ENCODE measurements at places on chromosomes 7 and 10.

- no peak for DNase-seq
Observed at GRCh38 chr10:29648114-29648982, 13.6 kb upstream of the SVIL start.

DNA sequence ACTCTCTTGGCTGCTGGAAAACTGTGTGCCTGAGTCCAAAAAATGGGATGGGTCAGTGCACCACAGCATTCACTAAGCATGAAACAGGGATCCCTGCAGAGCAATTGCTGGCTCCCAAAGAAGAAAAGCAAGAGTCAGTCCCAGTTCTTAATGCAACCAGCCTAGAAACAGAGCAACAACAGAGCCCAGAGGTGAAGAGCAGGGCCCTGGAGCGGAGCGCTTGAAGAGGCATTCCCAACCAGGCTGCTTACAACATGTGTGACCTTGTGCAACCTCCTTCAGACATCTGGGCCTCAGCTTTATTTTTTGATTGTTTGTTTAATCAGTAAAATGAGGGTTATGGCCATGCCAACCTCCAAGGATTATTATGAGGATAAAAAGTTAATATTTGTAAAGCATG lies 543.7 kb upstream of the COBL start:
- DNase-seq = no peak

DNA sequence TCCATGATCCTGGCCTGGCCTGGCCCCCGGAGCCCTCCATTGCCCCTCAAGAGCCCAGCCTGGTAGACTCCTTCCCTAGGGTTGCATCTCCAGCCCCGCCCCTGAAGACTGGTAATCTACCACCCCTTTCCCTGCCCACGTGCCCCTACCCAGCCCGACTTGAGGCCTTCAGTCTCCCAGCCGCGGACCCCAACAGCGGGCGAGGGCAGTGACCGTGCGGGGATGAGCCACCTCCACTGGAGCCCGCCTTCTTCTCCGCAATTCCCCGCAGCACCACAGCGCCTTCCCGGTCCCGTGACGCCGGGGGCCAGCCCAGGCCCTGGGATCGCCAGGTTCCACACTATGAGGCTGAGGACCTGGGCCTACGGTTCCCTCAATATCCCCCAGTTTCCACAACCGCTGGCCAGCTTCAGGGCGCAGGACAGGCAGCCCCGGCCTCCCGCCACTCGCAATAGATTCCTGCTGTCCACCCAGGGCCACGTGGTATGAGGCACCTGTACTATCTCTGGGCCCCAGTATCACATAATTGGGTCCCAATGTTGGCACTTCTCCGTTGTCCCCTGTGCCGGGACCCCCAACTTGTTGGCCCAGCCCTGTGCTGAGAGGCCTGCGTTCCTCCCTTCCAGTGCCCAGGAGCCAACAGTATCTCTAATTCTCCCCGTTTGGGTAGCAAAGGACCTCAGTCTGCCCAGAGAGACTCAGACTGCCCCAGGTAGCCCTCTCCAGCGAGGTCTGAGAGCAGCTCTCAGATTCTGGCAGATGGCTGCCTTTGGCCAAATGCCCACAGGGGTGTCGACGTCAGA lies 1.1 kb upstream of the GPRIN2 start:
- DNase-seq = no peak

DNA sequence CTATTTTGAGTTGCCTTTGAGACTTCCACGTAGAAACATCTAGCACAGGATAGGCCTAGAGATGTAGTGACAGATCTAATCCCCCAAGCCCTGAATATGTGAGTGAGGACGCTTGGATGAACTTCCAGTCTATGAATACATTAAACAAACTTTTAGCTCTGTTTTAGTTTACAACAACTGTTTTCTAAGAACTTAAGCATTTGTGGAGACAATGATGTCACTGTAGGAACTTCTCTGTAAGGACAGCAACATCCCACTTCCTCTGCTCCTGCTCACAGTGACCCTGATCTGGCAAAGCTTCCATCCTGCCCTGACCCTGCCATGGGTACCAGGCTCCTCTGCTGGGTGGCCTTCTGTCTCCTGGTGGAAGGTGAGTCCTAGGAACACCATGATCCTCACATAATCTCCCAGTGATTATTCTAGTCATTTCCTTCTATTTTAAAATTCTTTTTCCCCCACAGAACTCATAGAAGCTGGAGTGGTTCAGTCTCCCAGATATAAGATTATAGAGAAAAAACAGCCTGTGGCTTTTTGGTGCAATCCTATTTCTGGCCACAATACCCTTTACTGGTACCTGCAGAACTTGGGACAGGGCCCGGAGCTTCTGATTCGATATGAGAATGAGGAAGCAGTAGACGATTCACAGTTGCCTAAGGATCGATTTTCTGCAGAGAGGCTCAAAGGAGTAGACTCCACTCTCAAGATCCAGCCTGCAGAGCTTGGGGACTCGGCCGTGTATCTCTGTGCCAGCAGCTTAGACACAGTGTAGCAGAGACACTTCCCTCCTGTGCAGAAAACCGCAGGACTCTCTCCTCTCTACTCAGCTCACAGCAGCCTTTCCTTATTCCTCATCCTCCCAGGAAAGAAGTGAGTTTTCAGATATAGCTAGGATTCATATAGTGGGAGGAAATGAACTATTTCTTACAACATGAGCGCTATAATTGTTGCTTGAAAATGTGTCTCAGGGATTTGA lies 194.4 kb upstream of the PRSS1 start:
- DNase-seq = no peak

DNA sequence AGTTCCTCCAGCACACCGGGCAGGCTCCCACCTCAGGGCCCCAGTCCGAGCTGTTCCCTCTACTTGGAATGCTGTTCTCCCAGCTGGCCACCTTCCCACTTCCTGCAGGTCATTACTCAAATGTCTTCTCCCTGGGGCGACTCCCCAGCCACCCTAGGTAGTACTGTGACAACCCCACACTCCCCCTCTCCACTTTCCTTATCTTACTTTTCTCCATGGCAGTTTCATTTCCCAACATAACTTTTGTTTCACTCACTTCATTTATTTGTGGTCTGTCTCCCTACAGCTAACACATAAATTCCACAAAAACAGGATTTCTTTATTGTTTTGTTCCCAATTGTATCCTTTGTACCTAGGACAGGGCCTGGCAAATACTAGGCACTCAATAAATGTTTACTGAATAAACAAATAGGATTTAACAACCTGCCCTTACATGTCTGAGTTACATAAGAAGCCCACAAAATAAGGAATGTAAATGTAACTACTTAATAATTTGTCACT lies 76.5 kb downstream of the JAZF1 start:
- no peak for DNase-seq

GRCh38 chr7:14398526-14398925 lies 409.1 kb upstream of the ETV1 start:
- no peak for DNase-seq

DNA sequence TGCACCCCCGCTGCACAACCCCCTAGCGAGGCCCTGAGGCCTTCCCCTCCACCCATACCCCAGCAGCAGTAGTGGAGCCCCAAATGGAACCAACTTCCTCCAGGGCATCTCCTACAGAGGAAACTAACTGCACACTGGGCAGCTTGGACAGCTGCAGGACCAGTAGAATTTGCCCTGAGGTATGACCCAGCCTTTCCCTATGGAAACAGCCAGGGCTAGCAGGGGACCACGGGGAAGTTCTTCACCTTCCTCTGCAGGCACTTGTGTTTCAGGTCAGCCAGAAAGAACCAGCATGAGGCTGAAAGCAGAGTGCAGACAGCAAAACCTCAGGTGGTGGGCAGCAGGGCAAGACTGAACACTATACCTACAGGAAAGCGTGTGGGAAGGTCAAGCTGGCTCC lies 5.7 kb upstream of the EEPD1 start:
- no peak for DNase-seq

DNA sequence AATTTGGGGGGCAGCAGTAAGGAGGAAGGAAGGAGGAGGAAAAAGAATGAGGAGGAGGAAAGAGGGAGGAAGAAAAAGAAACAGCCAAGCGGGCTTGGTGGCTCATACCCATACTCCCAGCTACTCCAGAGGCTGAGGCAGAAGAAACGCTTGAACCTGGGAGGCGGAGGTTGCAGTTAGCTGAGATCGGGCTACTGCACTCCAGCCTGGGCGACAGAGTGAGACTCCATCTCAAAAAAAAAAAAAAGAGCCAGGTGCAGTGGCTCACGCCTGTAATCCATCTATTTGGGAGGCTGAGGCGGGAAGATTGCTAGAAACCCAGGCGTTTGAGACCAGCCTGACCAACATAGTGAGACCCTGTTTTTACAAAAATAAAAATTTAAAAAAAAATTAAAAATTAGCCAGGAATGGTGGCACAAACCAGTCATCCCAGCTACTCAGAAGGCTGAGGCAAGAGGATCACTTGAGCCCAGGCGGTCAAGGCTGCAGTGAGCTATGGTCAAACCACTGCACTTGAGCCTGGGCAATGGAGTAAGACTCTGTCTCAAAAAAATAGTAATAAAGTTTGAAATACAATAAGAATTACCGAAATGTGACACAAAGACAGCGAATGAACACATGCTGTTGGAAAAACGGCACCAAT lies 14.1 kb upstream of the CRCP start:
- DNase-seq = peak; percentile 29

DNA sequence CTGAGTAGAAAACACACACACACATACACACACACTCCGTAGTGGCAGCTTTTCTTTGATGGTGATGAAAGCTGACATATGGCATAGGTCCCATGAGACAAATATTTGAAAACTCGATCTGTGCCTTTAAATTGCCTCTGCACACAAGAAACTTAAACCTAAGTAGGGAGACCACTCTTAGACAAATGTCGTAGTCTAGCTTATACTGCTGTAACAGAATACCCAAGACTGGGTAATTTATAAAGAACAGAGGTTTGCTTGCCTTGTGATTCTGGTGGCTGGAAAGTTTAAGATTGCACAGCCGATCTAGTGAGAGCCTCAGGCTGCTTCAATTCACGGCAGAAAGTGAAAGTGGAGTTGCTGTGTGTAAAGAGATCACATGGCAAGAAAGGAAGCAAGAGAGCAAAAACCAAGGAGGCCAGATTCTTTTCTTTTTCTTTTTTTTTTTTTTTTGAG lies 489.4 kb upstream of the SORCS1 start:
- peak; percentile 67 for DNase-seq

- DNase-seq = peak; percentile 32
Observed at GRCh38 chr10:110733218-110733952, 89.2 kb downstream of the RBM20 start.

DNA sequence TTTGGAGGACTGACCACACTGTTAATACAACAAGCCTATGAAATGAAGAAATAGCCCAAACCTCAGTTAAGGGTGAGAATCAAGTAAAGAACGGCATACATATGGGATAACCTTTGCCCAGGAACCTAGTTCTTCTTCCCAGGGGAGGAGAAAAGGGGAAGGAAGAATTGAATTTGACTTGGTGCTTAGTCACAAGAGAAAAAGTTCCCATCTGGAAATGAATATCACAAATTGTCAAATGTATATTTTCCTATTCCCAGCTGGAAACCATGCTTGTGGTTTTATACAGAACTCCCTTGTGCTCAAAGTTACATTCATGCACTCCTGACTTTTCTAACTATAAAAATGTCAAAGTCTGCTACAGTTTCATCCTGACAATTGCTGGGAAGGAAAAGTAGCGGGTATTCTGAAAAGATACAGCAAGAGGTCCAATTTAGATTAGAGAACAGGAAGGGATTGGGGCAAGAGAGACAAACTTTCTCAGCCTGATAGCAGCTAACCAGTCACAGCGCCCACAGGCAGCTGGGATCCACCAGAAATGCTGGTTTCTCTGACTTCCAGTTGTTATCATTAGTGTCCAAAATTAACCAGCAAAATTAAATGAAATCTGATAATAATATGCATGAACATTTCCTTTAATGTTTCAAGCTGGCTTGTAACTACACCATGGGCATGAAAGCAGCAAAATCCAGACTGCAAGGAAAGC lies 18.6 kb upstream of the GSAP start:
- no peak for DNase-seq

GRCh38 chr7:25770670-25771069 lies 381.3 kb upstream of the NFE2L3 start:
- no peak for DNase-seq

DNA sequence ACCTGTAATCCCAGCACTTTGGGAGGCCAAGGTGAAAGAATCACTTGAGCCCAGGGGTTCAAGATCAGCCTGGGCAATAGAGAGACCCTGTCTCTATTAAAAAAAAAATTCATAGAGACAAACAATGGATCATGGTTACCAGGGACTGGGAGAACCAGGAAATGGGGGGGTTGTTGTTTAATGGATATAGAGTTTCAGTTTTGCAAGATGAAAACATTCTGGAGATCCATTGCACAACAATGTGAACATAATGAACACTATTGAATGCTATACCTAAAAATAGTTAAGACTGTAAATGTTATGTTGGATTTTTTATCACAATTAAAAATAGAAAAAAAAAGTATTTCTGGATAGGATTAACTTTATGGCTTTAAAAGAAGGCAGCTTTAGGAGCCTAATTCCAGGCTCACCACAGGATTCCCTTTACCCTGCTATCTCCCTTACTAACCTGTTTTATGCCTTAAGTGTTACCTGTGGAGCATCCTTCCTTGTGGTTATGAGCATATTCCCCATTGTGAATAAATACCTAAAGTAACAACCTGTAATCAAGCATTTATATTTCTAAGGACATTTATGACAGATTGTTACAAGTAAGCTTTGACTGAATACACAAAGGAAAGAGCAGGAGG lies 45.1 kb upstream of the SGCE start:
- no peak for DNase-seq

GRCh38 chr7:5683280-5683670 lies 98.2 kb downstream of the RNF216 start:
- DNase-seq = no peak

Data from ACHN (cell line).